ENCODE measurements at places on chromosomes 13 and 19.

GRCh38 chr19:6415591-6416190, 8.9 kb downstream of the KHSRP start:
- peaks cover 67% of the 10 kb centered on the region for H3K36me3 ChIP-seq
- H3K4me3 ChIP-seq = no peak overlapping the region
- H3K27ac ChIP-seq = no peak overlapping the region
- no peaks in the 10 kb centered on the region for H3K27me3 ChIP-seq
- no peak for DNase-seq

DNA sequence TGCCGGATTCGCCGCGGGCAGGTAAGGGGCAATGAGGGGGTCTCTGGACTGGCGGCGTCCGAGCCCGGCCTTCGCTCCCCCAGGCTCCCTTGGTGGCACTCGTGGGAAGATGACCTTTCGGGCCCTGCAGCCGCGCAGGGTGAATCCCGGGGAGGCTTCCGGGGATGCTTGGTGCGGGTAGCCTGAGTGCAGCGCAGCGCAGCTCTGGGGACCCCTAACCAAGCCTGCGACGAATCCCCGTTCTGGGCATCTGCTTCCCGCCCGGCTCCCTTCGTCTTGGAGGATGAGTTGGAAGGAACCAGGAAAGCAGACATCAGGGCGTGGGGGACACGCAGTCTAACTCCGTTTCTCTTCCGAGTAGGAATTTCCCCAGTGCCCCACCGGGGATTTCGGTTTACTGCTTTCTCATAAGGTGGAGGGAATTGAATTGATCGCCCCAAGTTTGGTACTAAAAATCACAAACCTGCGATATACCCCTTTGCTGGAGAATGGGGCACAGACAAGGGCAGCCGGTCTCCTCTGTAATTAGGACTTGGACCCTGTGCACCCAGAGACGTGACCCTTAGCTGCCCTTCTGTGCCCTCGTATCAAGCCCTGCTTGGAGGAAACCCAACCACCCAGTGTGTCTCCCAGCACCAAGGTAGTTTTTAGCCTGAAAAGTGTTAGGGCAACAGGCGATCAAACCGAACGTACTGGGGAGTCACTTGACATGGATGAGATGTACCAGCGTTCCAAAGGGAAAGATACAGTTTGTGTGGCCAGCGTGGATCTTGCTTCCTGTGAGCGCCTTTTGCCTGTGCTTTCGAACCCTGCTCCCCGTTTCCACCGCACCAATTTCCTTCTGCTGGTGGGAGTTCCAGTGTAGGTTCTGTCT, 1.0 kb downstream of the GPC5 start:
- peak overlapping the region; percentile 60 for H3K4me3 ChIP-seq
- peaks cover 28% of the 10 kb centered on the region for H3K27me3 ChIP-seq
- no peak overlapping the region for H3K27ac ChIP-seq
- no peaks in the 10 kb centered on the region for H3K36me3 ChIP-seq

DNA sequence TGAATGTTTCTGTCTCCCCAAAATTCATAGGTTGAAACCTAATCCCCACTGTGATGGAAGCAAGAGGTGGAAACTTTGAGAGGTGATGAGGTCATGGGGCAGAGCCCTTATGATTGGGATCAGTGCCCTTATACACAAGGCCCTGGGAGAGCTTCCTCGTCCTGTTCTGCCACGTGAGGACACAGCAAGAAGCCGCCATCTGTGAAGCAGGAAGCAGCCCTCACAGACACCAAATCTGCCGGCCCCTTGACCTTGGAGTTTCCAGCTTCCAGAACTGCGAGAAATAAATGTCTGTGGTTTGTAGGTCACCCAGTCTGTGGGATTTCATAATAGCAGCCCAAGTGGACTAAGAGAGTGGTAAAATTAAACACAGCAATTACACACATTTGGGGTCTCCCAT, 737.4 kb downstream of the UQCRFS1 start:
- no peaks in the 10 kb centered on the region for H3K4me1 ChIP-seq
- H3K27me3 ChIP-seq = no peaks in the 10 kb centered on the region
- H3K27ac ChIP-seq = no peak overlapping the region
- no peak for DNase-seq
- H3K36me3 ChIP-seq = no peaks in the 10 kb centered on the region
- H3K4me3 ChIP-seq = no peak overlapping the region

DNA sequence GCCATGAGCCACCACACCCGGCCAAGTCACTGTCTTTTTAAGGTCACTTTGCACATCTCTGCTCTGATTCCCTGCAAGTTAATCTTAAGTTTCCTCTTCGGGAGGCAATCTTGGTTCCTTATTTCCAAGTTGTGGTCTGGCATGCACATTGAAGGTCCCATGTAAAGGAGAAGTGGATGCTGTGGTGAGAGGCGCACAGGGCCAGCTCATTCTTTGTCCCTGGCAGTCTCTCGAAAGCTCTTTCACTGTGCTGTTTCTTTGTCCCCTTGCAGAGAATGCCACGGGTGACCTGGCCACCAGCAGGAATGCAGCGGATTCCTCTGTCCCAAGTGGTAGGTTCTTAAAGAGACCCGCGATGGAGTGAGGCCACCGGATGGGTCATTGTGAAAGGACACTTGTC, 16.4 kb upstream of the C19orf33 start:
- H3K27me3 ChIP-seq = no peaks in the 10 kb centered on the region
- no peak overlapping the region for H3K27ac ChIP-seq
- no peak for DNase-seq
- peaks cover 26% of the 10 kb centered on the region for H3K36me3 ChIP-seq

- peaks cover 5% of the 10 kb centered on the region for H3K4me1 ChIP-seq
- peaks cover 57% of the 10 kb centered on the region for H3K36me3 ChIP-seq
- DNase-seq = peak; percentile 69
- no peaks in the 10 kb centered on the region for H3K27me3 ChIP-seq
- H3K27ac ChIP-seq = no peak overlapping the region
- H3K4me3 ChIP-seq = no peak overlapping the region
These were observed 28.2 kb upstream of the GPI start for GRCh38 chr19:34336781-34337271.

GRCh38 chr19:16027528-16027927, 48.8 kb upstream of the TPM4 start:
- no peaks in the 10 kb centered on the region for H3K4me1 ChIP-seq
- DNase-seq = no peak
- no peaks in the 10 kb centered on the region for H3K27me3 ChIP-seq
- H3K4me3 ChIP-seq = no peak overlapping the region
- H3K27ac ChIP-seq = no peak overlapping the region

DNA sequence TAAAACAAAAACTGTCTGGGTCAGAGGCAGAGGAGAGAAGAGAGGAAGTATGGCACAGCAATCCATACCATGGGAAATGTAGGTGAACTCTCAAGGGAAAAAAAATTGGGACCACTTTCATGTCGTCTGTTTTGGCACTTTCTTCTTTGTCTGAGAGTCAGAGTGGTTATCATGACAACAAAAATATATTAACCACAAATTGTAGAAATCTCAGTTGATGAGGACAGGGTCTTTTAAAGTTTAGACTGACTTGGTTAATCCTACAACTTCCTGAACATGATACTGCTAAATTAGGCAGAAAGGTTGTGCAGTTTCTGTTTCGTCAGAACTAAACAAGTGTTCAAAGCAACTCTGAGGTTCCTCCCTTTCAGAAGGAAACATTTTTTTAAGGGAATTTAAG, 15.2 kb downstream of the KLF5 start:
- no peaks in the 10 kb centered on the region for H3K4me1 ChIP-seq
- no peak for DNase-seq
- H3K36me3 ChIP-seq = no peaks in the 10 kb centered on the region
- H3K4me3 ChIP-seq = no peak overlapping the region
- H3K27ac ChIP-seq = no peak overlapping the region

GRCh38 chr13:91312324-91312723, 35.2 kb upstream of the MIR17HG start:
- H3K27ac ChIP-seq = no peak overlapping the region
- peaks cover 15% of the 10 kb centered on the region for H3K27me3 ChIP-seq
- no peaks in the 10 kb centered on the region for H3K36me3 ChIP-seq
- no peak for DNase-seq
- H3K4me1 ChIP-seq = no peaks in the 10 kb centered on the region

- no peaks in the 10 kb centered on the region for H3K27me3 ChIP-seq
- no peaks in the 10 kb centered on the region for H3K36me3 ChIP-seq
- H3K4me3 ChIP-seq = no peak overlapping the region
- H3K27ac ChIP-seq = no peak overlapping the region
These were observed 16.9 kb downstream of the CBY2 start for GRCh38 chr13:45718992-45719391.

- no peaks in the 10 kb centered on the region for H3K27me3 ChIP-seq
- no peak overlapping the region for H3K27ac ChIP-seq
- H3K36me3 ChIP-seq = no peaks in the 10 kb centered on the region
- H3K4me3 ChIP-seq = no peak overlapping the region
- no peak for DNase-seq
- no peaks in the 10 kb centered on the region for H3K4me1 ChIP-seq
These were observed 437.6 kb upstream of the ARGLU1 start for GRCh38 chr13:107005577-107005976.

DNA sequence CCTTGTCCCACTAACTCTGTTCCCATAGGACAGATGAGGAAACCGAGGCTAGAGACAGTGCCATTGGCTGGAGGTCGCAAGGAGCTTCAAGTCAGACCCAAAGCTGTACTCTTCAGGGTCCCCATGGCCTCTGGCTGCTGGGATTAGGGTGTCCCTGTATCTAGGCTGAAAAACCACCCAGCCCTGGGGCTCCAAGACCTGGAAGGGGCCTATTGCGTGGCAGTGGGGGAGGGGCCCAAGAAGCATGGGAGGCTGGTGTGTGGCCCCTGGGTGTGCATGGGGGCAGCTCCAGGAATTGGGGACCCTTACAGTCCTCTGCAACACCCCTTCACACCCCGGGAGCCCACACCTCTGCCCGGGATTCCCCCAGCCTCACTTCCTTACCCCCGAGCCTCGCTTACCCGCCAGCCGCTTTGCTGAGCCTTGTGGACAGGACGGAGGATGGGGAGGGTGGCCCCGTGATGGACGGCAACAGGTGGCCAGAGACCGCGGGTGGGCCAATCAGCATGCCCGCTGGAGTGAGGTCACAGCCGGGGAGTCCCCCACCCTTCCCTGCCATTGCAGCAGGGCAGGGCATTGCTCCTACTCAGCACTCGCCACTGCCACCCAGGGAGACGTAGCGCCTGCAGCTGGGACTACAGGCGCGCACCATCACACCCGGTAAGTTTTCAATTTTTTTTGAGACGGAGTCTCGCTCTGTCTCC, at the start of gene JSRP1:
Gene JSRP1, minus strand, starts transcription at position 436 of the 704 bp plus-strand sequence. CDS start 1,103 bp downstream, outside the sequence.
- peaks cover 77% of the 10 kb centered on the region for H3K4me1 ChIP-seq
- no peaks in the 10 kb centered on the region for H3K36me3 ChIP-seq
- no peak within 1 kb of the TSS for H3K4me3 ChIP-seq
- H3K27me3 ChIP-seq = peaks cover 14% of the 10 kb centered on the region

DNA sequence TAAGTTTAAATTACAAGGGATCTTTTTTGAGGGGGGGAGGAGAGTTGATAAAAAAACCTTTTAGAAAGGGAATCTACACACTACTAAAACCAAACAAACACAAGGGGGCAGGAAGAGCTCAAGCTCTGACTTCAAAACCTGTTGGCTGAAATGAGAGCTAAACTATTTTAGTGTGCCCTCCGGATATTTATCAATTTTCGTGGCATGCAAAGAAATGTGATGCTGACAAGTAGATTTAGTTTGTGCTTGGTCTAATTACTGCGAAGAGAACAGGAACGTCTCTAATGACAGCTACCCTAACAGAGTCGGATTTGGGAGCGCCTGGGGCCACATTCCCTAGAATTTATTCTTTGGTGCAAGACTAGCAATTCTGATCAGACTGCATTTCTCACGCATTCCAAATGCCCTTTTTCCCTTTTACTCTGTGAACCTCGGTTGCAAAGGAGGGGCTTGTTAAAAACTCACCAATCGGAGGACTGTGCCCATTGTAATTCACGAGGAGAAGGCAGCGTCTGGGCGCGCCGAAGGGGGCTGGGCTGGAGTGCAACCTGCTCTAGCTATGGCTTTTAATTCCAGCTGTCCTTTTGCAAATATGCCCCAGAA, 802 bp upstream of the FREM2 start:
- no peak for DNase-seq
- peaks cover 22% of the 10 kb centered on the region for H3K27me3 ChIP-seq
- H3K27ac ChIP-seq = no peak overlapping the region

DNA sequence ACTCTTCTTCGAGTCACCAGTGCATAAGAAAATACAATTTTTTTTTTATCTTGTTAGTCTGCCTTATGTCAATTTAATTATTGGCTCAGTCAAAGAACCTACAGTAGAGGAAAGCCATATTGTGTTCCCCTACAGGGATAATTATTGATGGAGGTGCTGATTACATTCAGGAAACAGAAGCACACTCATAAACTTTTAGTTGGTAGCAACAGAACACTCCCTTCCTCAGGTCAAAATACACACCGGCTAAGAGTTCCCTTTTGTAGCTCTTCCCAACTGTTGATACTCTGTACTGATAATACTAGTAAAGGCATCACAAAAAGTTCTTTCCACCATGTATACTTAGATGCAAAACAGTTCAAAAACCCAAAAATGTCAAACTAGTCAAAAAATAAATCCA, 18.4 kb downstream of the FOXO1 start:
- no peaks in the 10 kb centered on the region for H3K27me3 ChIP-seq
- H3K36me3 ChIP-seq = no peaks in the 10 kb centered on the region
- peaks cover 65% of the 10 kb centered on the region for H3K4me1 ChIP-seq
- no peak overlapping the region for H3K27ac ChIP-seq

GRCh38 chr19:6668691-6669090, 1.3 kb downstream of the TNFSF14 start:
- peak overlapping the region; percentile 55 for H3K27ac ChIP-seq
- DNase-seq = peak; percentile 73
- peaks cover 23% of the 10 kb centered on the region for H3K36me3 ChIP-seq
- peaks cover 62% of the 10 kb centered on the region for H3K4me1 ChIP-seq

- H3K36me3 ChIP-seq = no peaks in the 10 kb centered on the region
- no peak for DNase-seq
- H3K27ac ChIP-seq = no peak overlapping the region
These were observed 20.6 kb downstream of the PCDH8 start for GRCh38 chr13:52827839-52828238.

- no peaks in the 10 kb centered on the region for H3K36me3 ChIP-seq
- H3K27ac ChIP-seq = no peak overlapping the region
- no peak for DNase-seq
- H3K27me3 ChIP-seq = peaks cover 10% of the 10 kb centered on the region
These were observed 7.9 kb upstream of the KLK8 start for GRCh38 chr19:51009061-51009891.

DNA sequence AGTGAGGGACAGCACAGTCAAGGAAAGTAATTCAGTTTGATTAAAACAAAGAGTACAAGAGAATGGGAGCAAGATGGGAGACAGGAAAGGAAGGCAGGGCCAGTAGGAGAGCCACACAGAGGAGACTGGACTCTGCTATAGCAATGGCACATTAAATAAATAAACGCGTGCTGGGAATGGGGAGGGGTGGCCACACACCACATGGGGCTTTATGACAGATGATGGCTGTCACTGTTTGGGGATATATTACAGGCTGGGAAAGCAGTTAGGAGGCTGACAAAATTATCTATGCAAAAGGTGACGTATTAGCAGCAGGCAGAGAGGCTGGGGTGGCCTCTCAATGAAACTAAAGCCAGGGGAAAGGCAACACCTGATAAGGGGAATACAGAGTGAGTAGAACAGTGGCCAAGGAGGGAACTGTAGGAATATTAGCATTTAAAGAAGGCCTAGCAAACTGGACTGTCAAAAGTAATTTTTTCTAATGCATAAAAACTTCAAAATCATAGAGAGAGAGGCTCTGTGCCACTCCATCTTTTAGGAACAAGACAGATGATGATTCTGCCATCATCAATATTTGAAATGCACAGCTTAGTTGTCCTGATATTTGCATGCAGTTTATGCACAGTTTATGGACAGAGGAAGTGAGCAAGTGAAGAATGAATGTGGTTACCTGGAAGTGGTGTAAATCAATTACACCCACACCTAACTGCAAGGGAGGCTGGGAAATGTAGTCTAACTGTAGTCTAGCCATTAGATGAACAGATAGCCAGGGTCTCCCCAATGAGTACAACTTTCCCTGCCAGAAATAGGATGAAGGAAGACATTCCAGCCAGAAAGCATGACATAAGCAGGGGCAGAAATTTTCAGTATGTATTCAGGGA, 346.5 kb downstream of the FOXO1 start:
- H3K36me3 ChIP-seq = no peaks in the 10 kb centered on the region
- no peaks in the 10 kb centered on the region for H3K27me3 ChIP-seq
- no peak for DNase-seq
- H3K4me1 ChIP-seq = peaks cover 32% of the 10 kb centered on the region
- H3K4me3 ChIP-seq = no peak overlapping the region

Data from CD4-positive, alpha-beta T cell (primary cell).